ENCODE measurements at places on chromosomes 1 and 21.

DNA sequence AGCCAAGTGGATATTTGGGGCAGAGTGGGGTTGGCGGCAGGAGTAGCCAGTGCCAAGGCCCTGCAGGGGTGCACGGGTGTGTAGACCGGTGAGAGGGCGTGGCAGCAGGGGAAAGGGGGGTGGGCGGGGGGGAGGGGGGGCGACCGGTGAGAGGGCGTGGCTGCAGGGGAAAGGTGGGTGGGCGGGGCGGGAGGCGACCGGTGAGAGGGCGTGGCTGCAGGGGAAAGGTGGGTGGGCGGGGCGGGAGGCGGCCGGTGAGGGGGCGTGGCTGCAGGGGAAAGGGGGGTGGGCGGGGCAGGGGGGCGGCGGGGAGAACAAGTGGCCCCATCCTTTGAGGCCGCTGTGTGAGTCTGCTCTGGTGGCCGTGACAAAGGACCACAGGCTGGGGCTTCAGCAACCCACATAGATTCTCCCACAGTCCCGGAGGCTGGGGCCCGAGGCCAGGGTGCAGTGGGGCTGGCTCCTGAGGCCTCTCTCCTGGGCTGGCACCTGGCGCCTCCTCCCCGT is 25.8 kb downstream of the RRP1 start:
- DNase-seq = no peak

GRCh38 chr1:12734651-12735050 is 11.3 kb upstream of the CFAP107 start:
- no peak for DNase-seq

DNA sequence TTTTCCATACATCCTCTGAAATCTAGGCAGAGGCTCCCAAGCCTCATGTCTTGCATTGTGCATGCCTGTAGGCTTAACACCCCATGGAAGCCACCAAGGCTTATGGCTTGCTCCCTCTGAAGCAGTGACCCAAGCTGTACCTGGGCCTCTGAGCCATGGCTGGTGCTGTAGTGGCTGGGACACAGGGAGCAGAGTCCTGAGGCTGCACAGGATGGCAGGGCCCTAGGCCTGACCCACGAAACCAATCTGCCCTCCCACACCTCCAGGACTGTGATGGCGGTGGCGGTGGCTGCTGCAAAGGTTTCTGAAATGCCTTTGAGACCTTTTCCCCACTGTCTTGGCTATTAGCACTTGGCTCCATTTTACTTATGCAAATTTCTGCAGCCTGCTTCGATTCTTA is 429.5 kb downstream of the NPHP4 start:
- no peak for DNase-seq

- DNase-seq = no peak
Measured at GRCh38 chr1:6509220-6509918, 17.9 kb upstream of the PLEKHG5 start.

DNA sequence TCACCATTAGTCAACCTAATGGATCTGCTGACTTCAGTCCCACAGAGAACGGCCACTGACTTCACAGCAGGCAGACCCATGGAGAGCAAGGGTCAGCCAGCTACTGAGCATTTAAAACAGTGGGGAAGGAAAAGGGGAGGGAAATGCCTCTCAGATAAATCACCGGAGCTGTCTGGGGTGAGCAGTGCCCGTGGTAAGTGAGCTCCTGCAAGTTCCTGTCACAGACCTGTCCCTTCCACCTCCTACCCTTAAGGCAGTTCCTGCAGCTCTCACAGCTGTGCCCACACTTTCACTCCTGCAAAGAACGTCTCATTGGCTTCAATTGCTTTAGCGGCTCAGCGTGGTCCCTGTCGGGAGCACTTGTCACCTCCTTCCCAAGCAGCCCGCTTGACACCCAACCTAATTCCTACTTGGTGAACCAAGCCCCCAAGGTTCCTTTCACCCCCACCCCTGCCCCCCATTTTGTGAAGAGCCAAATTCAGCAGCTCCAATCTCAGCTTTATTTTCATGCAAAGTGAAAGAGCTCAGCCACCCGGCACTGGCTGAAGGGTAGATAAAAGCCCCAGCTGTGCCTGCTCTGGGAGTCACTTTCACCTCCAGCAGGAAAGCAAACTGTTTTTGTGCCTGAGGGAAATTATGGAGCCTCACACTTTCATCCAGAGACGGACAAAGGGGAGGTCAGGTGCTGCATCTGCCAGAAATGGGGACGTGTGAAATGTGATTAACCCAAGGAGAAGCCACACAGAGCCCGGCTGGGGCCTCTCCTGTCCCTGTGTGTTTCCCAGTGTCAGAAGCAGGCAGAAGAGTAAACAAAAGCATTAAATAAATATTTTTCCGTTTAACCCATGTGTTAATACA is 306.2 kb downstream of the TTLL7 start:
- DNase-seq = no peak

DNA sequence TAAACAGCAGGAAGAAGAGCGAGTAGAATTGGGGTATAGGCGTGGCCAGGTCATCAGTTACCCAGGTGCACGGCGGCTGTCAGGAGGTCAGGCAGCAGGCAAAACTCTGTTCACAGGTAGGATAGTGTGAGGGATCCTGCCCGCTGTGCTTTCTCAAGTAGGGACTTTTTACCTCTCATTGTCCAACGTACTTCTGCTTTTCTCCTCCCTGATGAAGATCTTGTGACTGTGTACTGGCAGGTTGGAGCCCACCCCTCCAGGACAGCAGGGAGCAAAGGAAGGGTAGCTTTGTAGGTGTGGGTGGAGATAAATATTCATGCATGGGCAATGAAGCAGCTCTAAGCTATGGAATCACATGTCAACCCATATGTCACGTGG is 373.5 kb downstream of the KIF26B start:
- no peak for DNase-seq

GRCh38 chr1:203210350-203210749 is 19.1 kb downstream of the CHIT1 start:
- DNase-seq = no peak

DNA sequence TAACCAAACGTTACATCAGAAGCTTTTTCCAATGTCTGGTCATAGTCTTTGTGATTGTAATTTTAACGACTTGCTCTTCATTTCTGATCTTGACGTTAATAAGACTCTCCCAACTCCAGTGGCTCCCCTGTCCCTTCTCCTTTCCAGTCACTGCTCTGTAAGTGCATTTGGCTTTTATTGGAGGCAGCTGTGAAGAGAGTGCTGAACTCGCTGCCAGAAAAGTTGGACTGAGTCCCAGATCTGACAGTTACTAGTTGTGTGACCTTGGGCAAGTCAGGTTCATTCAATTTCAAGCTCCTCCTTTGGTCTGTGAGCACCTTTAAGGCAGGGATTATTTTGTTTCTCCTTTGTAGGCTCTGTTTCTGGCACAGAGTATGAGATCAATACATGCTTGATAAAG is 109.6 kb upstream of the TSPAN2 start:
- peak; percentile 66 for DNase-seq

GRCh38 chr1:3752400-3752945 is at the start of gene CCDC27:
Gene CCDC27 (plus strand): TSS chr1:3752450. CDS start chr1:3752482, 32 bp downstream.
- no peak for DNase-seq

GRCh38 chr1:54331091-54331772 is 75.0 kb downstream of the SSBP3 start:
- DNase-seq = peak; percentile 82

GRCh38 chr1:23354245-23354644 is 10.2 kb upstream of the HNRNPR start:
- DNase-seq = no peak

DNA sequence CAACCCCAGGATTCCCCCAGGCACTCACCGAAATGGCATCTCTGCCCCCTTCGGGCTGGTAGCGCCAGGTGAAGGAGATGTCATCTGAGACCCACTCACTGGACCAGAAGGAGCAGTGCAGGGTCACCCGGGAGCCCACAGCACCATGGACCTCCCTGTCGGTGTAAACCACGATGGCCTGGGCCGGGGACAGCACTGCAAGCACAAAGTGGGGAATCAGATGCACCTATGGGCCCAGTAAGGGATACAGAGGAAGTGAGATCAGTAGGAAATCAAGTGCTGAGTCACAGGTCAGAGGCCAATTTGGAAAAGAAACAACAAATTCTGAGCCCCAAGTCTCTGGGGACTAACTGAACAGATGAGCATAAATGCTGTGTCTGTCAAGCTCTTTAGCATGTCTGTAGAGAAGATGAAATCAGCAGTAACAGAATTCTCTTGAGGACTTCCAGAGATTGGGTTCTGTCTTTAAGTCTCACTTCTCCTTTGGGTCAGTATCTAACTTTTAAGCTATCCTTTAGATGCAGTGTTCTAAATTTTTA is 2.5 kb downstream of the MPZ start:
- DNase-seq = no peak

GRCh38 chr1:6824665-6825368 is 39.6 kb downstream of the CAMTA1 start:
- DNase-seq = no peak

GRCh38 chr1:41647221-41648135 is 163.0 kb upstream of the EDN2 start:
- no peak for DNase-seq

- DNase-seq = no peak
Measured at GRCh38 chr1:173870252-173871075, 2.3 kb downstream of the ZBTB37 start.

DNA sequence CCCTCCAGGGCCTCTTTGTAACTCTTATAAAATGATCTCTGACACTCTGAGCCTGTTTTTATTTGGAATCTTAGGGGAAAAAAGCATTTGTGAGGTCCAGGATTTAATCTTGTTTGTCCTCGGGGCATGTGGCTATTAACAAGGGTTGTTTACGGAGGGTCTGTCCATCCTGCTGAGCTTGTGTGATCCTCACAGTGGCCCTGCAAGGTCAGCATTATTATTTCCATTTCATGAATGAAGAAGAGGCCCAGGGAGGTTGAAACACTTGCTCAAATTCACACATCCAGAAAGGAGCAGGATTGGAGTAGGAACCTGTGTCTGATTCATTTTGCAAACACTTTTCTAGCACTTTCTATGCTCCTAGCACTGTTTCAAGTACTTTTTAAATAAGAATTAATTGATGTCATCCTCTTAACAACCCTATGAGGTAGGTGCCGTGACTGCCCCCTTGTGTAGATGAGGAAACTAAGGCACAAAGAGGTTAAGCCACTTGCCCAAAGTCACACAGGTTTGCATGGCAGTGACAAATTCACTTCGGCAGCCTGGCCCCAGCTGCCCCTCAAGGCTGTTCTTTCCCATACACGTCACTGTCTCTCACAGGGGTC is 178.9 kb downstream of the MIS18A start:
- DNase-seq = no peak

DNA sequence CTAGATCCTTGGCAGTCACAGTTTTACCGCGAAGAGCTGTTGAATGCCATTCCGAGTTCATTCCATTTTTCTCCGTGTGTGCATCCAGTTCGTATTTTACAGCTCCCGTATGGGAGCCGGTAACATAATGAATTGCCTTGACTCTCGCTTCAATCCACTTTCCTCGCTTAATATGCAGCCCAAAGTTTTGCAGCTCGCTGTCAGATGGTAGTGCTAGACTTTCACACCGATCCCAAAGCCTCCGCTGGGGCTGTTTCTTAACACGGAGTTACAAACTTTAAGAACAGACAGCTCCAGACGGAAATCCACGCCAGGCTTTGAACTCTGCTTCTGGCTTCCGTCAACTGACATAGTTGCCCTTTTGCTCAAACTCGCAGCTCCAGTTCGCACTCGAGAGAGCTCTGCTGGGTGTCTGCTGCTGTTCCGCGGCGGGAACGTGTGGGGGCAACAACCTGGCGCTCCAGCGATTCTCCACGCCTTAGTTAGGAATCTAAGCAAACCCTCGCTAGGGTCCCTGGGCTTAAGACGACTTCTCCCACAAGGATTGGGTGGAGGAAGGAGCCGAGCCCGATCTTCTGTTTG is 3.5 kb upstream of the ARID1A start:
- peak; percentile 77 for DNase-seq

Data from AG09319 (cell line).